ENCODE measurements at places on chromosomes 4 and X. TPM values are rescaled to one million over a fixed set of nuclear protein-coding genes. Genes with fewer than 3 reads are reported as not detected.

DNA sequence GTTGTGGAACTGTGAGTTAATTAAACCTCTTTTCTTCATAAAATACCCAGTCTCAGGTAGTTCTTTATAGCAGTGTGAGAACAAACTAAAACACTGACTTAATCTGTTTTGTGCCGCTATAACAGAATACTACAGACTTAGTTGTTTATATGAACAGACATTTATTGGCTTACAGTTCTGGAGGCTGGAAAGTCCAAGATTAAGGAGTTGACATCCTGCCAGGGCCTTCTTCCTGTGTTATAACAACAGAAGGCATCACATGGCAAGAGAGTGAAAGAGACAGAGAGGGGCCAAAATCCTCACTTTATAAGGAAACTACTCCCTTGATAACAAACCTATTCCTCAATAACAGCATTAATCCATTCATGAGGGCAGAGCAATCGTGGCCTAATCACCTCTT lies 42.5 kb upstream of the KCNIP4 start:
- no peak for DNase-seq
- no peaks in the 10 kb centered on the region for H3K27me3 ChIP-seq
- H3K4me1 ChIP-seq = no peaks in the 10 kb centered on the region

- peaks cover 24% of the 10 kb centered on the region for H3K27me3 ChIP-seq
- peaks cover 3% of the 10 kb centered on the region for H3K4me1 ChIP-seq
- H3K36me3 ChIP-seq = peaks cover 3% of the 10 kb centered on the region
- DNase-seq = no peak
- H3K4me3 ChIP-seq = no peak overlapping the region
- no peak overlapping the region for H3K27ac ChIP-seq
Observed at GRCh38 chr4:158949099-158949498, 153.8 kb upstream of the RAPGEF2 start.

GRCh38 chrX:119410027-119410819 lies 11.1 kb downstream of the SLC25A43 start:
- H3K36me3 ChIP-seq = peaks cover 6% of the 10 kb centered on the region
- no peaks in the 10 kb centered on the region for H3K27me3 ChIP-seq
- H3K4me1 ChIP-seq = peaks cover 3% of the 10 kb centered on the region
- H3K4me3 ChIP-seq = no peak overlapping the region
- no peak for DNase-seq

GRCh38 chr4:125323654-125324053 lies 8.9 kb downstream of the FAT4 start:
- H3K27ac ChIP-seq = no peak overlapping the region
- no peak overlapping the region for H3K4me3 ChIP-seq
- no peak for DNase-seq
- no peaks in the 10 kb centered on the region for H3K4me1 ChIP-seq
- H3K27me3 ChIP-seq = peaks cover 10% of the 10 kb centered on the region

GRCh38 chrX:119249891-119250290 lies 13.8 kb downstream of the PGRMC1 start:
- peaks cover 5% of the 10 kb centered on the region for H3K27me3 ChIP-seq
- no peak overlapping the region for H3K4me3 ChIP-seq
- DNase-seq = no peak
- H3K36me3 ChIP-seq = peaks cover 6% of the 10 kb centered on the region
- no peak overlapping the region for H3K27ac ChIP-seq

DNA sequence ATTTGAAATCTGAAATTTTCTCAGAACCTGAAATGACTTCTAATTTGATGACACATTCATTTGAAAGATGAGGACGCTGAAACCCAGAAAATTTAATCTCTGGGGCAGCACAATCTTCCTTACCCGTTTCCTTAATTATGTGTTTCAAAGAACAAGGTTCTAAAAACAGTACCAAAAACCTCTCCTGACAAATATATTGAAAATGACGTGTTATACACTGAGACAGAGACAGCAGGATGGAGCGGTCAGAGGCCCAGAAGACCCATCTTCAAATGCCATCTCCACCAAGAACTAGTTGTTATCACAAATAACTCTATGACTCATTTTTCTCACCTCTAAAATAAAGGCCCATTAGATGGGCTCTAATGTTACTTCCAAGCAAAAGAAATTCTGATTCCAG lies 177.3 kb downstream of the NSUN7 start:
- no peak overlapping the region for H3K4me3 ChIP-seq
- peaks cover 7% of the 10 kb centered on the region for H3K4me1 ChIP-seq
- no peak overlapping the region for H3K27ac ChIP-seq
- H3K27me3 ChIP-seq = peaks cover 40% of the 10 kb centered on the region
- DNase-seq = no peak

CFP gene
- 17.7 TPM for total RNA-seq

SLC34A2 gene
- total RNA-seq = not detected

Measured in T-helper 17 cell (primary cell).